Activated CD8-positive, alpha-beta memory T cell treated with anti-CD3 and anti-CD28 coated beads for 48 hours (primary cell): ENCODE measurements at places on chromosomes 1 and 21.

DNA sequence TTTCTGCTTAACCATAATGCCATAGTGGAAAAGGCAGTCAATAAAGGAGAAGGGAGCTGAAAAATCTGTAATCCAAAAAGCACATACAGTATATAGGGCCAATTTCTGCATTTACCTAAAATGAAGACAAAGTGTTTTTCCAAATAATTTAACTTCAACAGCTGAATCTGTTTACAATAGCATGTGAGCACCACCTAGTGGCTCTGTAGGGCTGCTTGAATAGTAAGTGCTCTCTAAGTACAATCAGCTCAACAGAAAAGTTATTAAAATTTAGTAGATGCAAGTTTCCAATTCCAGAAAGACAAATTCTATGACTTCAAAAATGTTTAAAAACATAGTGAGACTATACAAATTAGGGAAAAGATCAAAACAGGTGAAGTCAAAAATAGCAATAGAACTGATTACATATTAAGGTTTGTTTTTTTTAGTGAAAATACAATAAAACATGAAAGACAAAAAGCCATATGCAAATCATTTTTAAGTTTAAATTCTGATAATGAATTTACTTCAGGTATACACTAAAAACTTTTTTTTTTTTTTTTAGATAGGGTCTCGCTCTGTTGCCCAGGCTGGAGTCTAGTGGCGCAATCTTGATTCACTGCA lies 220.0 kb downstream of the SETD4 start:
- no peak for DNase-seq

DNA sequence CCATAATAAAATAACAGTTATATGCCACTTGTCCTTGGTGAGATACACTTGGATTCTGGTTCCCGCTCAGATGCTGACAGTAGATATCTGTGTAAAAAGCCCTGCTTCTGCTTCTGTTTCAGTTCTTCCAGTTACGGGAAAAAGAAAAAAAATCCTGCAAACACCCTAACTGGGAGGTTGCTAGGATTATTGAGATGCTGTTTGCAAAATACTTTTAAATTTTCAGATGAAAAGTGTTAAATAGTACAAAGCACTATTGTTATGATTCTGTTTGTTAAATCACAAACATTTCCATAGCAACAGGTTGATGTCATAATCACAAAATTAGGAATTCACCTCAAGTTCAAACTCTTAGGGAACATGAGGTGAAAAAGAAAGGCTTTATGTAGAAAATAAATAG lies 232.3 kb downstream of the HMCN1 start:
- DNase-seq: no peak

DNA sequence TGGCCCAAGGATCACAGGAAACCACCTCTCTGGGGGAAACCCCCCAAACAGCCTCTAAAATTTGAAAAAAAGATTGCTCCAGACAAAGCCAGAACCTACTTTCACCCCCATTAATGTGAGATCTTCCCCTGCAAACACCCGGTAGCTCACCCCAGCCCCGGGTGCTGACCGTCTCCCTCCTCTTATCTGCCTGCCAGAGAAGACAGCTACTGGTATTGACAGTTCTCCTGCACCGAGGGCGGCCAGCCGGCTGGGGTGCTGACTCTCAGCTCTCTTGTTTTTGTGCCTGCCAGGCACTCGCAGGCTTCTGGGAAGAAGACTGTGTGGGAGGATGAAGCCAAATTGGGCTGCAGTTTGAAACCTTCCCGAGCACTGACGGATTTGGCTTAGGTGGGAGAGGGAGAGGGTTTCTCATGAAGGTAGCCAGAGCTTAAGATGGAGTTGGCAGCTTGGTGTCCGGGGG lies 48.2 kb downstream of the RASSF5 start:
- no peak for DNase-seq

GRCh38 chr21:28337315-28337714 lies 655.4 kb downstream of the LTN1 start:
- DNase-seq: no peak

DNA sequence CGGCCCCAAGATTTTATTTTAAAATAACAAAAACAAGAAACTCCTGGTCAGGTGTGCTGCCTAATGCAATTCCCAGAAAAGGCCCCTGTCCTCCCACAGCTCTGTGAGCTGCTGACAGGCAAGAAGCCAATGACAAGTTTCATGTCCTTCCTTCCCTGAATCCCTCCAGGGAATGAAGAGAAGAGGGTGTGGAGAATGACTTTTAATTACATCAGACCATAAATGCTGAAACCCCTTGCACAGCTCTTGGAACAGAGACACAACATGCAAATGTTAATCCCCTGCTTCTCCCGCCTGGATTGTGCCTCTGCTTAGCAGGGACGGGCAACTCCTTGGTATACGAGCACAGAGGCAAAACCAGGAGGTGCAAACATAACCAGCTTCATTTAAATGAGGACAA lies 228.1 kb upstream of the CAMK1G start:
- DNase-seq: no peak

- DNase-seq: no peak
These were observed 18.0 kb downstream of the RHOU start for GRCh38 chr1:228753287-228753686.

- DNase-seq: no peak
These were observed 4.2 kb downstream of the GCLM start for GRCh38 chr1:93905051-93905450.

DNA sequence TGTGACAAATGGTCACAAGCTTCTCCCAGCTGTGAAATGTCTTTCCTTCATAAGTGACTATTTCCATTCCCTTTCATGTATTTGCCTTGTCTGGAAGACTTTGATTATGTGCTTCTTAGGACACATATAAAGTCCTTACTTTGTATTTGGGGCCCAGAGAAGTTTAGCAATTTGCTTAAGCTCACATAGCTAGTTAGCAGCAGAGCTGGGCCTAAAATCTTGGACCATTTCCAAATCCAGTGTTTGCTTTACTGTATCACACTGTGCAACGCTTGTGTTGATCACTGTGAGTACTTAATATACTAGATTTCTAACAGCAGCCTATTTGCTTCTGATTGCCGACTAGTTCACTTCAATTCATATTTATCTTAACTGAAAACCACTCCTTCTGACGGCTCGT lies 2.2 kb upstream of the KCNA3 start:
- no peak for DNase-seq

DNA sequence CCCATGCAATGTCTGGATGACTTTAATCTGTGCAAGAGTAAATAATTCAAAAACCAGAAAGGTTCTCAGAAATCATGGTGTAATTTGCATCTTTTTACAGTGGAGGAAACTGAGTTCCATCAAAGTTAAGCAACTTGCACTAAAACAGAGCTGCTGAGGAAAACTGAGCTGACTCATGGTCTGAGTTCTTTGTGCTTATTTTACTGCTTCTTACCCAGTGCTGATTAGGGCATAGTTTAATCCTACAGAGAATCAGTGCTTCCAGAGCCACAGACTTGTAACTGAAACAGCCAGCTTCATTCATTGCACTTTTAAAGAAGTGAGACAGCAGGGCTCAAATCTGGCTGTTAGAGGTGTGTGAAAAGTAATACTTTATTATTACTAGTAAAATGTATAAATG lies 10.9 kb upstream of the RWDD3 start:
- DNase-seq: no peak
